Stimulated activated CD8-positive, alpha-beta memory T cell treated with anti-CD3 and anti-CD28 coated beads, Interleukin-7, amount 100 ng/mL, for 1 hour (primary cell): ENCODE measurements at places on chromosomes 11 and 22.

GRCh38 chr11:132589791-132590190 lies 942.5 kb downstream of the OPCML start:
- no peak for DNase-seq

- no peak for DNase-seq
These were observed 1020.5 kb downstream of the BRD1 start for GRCh38 chr22:48807155-48807554.

DNA sequence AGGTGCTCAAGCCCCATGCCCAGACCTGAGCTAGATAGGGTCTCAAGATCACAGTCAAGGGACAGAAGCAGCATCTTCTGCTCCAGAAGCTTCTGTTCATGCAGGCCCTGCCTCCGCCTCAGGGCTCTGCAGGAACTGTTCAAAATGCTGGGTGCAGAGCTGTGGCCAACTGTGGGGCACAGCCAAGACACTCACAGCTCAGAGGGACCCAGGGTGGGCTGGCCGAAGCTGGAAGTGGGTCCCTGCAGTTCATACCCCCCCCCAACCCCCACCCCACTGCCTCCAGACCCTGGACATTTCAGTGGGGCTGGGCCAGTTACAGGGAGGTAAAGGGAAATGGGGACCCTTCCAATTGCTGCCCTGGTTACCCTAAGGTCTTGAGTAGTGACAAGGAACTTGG lies 129.0 kb downstream of the CRYBB2 start:
- no peak for DNase-seq

DNA sequence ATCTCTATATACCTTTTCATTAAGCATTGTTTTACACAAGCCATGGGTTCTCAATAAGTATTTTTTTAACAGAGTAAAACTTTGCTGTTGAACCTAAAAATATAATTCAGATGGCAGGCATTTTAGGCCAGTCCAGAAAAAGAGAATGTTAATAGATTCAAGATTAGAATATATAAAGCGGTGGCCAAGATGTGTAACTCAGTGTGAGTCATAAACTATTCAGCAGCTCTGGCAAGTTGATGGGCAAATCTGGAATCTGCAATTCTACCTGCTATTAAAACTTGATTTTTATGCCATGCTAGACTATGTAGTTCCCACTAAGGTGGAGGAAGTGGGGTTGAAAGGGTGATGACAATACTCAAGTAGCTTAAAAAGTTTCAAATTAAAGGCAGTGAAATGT lies 45.4 kb downstream of the CASP12 start:
- DNase-seq = no peak

DNA sequence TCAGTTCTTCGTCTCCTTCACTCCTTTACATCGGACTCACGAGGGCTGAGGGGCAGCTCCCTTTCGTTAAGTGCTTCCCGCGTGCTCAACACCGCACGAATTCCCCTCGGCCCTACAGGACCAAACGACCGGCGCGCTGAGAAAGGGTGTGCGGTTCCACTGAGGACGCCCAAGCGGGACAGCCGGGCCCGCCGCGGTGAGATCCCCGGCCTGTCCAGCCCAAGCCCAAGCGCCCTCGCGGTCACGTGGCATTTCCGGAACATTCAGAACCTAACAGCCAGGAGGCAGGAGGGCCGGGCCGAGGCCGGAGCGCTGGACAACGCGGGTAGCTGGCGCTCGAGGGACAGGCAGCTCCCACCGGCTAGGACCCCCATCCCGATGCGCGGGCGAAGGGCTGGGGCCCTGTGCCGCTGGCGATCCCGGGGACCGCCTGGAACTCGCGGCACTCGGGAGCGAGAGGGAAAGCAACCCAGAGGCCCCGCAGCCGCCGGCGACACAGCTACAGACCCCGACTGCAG lies 737 bp upstream of the STIP1 start:
- no peak for DNase-seq

GRCh38 chr11:94664346-94664745 lies 97.2 kb downstream of the PIWIL4 start:
- no peak for DNase-seq

DNA sequence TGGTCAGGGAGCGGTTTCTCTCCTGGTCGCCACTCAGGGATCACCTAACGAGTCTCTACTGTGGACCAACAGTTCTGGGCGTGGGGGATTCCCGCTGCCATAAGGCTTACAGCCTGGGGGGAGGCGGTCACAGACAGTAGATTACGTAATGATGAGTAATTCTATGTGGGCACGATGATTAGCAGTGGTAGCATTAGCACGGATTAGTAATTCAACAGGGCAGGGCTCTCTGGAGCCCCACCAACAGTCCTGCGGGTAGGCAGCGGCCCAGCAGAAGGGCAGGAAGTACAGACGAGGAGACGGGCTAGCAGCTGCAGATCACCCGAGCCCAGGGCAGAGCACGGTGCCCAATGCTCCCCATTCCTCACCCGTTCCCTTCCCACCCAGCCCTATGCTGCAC lies 3.6 kb downstream of the SHISAL1 start:
- DNase-seq = no peak

- DNase-seq = no peak
These were observed 24.4 kb downstream of the QSER1 start for GRCh38 chr11:32916994-32917393.

GRCh38 chr11:72111300-72112142 lies 974 bp downstream of the ANAPC15 start:
- no peak for DNase-seq

DNA sequence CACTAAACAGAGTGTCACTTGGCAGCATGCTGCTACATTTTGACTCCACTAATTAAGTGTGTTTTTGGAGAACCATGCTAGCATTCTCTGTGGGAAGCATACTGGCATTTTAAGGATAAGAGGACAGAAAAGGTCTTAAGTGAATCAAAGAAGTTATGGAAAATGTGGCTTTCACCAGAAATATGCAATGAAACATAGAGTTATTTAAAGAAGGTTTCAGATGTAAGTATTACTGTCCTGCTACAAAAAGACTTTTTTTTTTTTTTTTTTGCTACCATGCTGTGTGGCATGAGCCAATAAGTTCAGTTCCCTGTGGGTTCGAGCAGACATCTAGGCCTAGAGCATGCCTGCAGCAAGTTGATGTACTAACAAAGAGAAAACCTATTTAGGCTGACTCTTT lies 187.6 kb downstream of the MSANTD4 start:
- DNase-seq = no peak

DNA sequence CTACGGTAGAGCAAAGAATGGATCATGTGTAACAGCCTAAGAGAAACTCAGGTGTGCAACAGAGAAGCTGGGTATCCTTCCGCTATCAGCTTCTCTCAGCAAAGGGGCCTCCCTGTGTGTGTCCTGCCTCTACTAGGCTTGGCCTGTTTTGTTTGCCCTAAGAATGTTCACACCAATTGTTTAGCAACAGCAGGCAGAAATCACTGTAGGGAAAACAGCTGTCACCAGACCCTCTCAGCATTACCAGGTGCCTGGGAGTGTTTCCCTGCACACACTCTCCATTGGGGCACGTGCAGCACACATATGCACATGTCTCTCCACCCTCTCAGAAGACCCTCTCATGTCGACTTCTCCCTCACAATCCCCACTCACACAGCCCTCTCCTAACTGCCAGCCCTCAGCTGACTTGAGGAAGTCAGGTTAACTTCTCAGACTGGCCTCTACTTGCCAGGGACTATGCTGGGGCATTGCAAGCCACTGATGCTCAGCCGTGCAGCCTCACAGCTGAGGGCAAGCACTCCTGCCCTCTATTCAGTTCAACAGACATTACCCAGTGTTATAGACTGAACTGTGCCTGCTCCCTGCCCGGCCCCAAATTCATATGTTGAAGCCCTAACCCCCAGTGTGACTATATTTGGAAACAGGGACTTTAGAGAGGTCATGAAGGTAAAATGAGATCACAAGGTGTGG lies 97.6 kb downstream of the TRIM29 start:
- no peak for DNase-seq

DNA sequence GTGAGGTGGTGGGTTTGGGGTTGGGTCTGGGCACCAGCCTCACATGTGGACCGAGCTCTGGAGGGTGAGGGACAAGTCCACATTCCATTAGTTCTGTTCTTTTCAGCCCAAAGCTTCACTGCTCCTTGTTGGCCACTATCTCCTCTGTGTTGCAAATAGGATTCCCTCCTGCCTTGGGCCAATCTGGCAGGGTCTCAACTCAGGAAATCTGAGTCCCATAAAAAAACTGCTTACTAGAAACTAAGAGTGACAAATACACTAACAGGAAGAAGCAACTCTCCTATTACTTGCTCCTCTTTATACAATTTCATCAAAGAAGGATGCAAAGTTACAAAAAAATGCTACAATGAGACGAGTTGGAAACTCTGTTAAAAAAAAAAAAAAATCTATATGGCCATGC lies 66.2 kb upstream of the CSNK1E start:
- DNase-seq = no peak

DNA sequence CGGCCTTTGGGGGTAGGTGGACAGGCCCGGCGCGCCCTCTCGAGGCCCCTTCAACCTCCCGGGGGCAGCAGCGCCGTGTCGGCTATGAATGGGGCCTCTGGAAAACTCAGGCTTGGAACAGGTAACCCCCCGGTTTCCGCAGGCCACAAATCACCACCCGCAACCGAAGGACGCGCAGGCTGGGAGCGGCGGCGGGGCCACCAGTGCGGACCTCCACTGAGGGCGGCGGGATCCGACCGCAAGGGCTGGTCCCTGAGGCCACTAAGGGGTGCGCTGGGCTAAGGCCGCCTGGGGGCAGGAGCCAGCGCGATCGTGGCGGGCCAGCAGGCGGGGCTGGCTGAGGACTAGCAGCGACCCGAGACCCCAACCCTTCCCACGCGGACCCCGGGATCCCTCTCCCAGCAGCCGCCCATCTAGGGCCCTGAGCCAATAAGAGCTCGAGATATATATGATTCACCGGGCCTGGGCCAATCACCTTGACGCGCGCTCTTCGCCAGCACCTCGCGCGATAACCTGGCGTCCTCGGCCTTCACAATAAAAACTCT lies 609 bp upstream of the ATF4 start:
- no peak for DNase-seq

DNA sequence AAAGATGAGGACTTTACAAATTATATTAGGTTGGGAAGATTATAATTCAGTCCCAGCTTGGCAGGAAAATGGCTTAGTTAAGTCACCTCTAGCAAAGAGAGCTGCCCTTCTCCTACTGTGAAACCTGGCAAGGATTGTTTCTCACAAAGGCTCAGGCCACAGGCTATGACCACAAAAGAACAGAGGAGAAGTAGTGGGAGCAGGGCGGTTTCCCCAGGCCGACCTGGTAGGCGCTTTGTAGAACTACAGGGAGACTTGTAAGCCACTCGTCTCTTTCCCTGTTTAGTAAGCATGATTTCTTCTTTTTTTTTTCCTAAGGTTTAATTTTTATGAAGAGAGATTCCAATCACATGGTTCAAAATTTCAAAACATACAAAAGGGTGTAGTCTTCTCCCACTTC lies 4.6 kb downstream of the SNAP29 start:
- DNase-seq = no peak

GRCh38 chr22:24703101-24703500 lies 71.4 kb downstream of the PIWIL3 start:
- DNase-seq = no peak
